Non-pigmented ciliary epithelial cell (primary cell): ENCODE measurements at places on chromosomes 7 and 10.

GRCh38 chr7:22842973-22843372 lies 20.3 kb upstream of the TOMM7 start:
- DNase-seq, result no peak

GRCh38 chr10:84087202-84087601 lies 52.1 kb upstream of the GHITM start:
- no peak for DNase-seq

- no peak for DNase-seq
Observed at GRCh38 chr7:112125250-112125649, 80.9 kb downstream of the DOCK4 start.

GRCh38 chr10:69742356-69742695 lies 59.4 kb upstream of the COL13A1 start:
- no peak for DNase-seq

- DNase-seq, result no peak
Observed at GRCh38 chr10:131025333-131025732, 286.2 kb downstream of the TCERG1L start.

DNA sequence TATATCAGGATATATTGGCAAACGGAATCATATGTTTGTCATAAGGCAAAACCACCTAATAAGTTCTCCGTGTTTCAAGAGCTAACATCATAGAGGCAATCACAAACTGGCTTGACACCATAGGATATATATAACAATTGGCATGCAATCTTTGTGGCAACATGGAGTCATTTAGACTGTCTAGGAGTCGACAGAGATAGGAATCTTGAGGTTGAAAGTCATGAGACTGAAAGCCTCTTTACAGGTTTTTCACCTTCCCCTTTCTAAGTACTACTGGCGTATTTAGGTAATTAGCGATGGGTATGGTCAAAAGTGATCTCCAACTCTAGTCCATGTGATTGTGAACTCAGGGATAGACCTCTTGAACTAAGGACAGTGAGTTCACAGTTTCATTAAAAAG lies 63.7 kb downstream of the THSD7A start:
- DNase-seq, result no peak

- no peak for DNase-seq
Observed at GRCh38 chr7:8363407-8364015, 69.9 kb upstream of the NXPH1 start.

GRCh38 chr7:135769005-135769802 lies 20.6 kb upstream of the FAM180A start:
- DNase-seq, result no peak

DNA sequence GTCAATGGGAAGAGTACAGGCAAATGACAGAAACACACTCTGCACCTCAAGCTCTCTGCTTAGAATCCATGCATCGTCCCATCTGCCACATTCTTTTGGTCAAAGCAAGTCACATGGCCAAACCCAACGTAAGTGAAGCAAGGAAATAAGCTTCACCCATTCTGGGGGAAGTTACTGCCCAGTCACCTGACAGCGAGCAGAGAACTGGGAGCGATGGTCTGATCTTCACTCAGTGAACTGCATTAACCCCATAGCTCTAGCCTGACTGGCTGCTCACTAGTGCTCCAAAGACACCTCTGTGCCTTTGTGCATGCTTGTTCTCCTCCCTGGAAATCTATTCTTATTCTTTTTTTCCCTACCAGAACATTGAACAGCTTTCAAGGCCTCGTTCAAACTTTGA lies 89.9 kb downstream of the APBB1IP start:
- no peak for DNase-seq

GRCh38 chr7:51261117-51261835 lies 55.3 kb downstream of the COBL start:
- DNase-seq, result no peak

- DNase-seq, result no peak
Observed at GRCh38 chr7:117101026-117101425, 147.7 kb downstream of the ST7 start.

GRCh38 chr10:75643944-75644692 lies 212.7 kb downstream of the LRMDA start:
- no peak for DNase-seq

DNA sequence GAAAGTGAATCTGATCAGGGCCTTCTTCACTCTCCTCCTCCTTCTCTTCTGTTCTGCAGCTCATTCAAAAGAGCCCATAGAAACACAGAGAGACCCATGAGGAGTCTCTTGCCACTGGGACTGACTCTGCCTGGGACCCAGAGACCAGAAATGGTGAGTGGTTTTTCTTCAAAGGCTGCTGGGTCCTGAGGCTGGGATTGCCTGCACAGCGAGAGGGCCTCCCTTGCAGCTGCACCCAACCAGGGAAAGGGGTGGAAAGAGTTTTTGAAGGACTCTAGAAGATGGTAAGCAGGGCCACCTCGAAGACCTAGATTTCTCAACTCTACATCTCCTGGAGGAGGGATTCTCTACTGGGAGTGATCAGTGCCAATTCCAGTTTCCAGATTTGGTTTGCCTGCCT lies 15.5 kb upstream of the HOXA13 start:
- no peak for DNase-seq

DNA sequence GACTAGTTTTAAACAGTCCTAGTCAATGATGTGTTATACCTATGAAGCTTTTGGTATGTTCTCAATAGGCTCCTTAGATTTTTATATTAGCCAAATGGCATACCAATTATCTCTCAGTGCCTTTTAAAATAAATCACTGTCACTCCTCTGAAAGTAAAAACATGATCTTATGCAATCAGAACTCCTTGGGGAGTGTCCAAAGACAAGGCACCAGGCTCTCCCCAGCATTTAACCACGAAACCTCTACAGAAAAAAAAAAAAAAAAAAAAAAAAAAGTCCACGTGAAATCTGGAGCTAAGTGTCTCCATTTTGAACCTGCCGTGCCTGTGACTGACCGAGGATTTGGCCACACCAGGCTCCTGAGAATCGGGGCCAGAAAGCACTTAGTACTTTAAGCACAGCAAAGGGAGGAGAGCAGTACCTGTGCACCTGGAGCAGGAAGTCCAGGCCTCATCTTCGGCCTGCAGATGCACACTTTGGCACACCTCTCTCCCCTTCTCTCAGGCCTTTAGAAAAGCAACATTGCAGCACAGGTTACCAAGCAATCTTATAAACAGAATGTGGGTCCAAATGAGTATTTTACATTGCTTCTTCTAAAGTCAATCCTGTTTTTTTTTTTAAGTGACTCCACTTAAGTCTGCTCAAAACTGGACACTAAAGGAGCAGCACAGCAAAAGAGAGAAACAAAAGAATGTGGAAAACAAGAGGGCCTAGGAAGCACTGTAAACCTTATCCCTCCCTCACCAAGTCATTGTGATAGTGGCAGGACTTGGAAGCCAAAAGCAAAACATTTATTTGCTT lies 1.5 kb downstream of the FAM13C start:
- DNase-seq, result no peak

DNA sequence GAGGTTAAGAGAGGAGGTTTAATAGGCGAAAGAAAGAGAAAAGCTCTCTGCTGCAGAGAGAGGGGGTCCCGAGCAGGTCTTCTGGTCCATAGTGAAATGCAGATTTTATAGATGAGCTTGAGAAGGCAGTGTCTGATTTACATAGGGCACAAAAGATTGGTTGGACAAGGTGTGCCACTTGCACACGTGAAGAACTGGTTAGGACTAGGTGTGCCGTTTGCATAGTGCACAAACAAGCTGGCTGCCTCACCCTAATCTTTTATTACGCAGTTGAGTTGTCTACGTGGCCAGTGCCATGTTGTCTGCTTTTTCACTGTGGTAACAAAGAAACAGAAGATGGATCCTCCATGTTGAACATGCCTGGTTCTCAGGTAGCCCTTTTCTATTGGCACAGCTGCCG lies 82.6 kb downstream of the AMPH start:
- DNase-seq, result no peak

DNA sequence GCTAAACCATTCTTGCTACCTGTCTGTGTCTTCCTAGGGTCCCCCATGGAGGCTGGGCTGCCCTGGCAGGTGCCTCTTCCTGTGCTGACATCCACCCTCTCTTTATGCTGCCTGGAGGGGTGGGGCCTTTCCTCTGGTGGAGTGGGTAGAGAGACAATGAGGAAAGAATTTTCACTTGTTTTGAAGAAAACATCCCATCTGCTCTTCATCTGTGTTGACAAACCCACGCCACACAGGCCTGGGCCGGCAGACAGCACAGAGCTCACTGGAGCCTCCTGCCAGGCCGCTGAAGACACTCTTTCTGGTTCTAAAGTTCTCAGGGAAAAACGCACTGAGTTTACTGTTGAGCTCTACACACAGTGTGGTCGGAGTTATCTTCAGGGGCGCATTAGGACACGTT lies 328.2 kb downstream of the GLRX3 start:
- no peak for DNase-seq

DNA sequence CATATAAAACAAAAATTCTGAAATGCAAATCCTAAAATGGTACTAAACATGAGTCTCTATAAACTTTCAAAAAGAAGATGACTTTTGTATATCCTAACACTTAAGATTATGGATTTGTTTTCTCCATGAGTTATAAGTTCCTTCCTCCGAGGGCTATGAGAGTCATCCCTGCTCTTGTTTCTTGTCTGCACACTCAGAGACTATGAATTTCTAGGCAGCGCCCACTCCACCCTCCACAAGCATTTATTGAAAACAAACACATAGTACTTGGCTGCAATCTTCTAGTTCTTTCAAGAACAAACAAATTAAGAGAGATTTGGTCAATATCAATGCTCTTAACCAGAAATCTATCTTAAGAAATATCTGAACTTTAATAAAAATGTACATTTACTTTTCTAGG lies 211.7 kb downstream of the DKK1 start:
- DNase-seq, result no peak

DNA sequence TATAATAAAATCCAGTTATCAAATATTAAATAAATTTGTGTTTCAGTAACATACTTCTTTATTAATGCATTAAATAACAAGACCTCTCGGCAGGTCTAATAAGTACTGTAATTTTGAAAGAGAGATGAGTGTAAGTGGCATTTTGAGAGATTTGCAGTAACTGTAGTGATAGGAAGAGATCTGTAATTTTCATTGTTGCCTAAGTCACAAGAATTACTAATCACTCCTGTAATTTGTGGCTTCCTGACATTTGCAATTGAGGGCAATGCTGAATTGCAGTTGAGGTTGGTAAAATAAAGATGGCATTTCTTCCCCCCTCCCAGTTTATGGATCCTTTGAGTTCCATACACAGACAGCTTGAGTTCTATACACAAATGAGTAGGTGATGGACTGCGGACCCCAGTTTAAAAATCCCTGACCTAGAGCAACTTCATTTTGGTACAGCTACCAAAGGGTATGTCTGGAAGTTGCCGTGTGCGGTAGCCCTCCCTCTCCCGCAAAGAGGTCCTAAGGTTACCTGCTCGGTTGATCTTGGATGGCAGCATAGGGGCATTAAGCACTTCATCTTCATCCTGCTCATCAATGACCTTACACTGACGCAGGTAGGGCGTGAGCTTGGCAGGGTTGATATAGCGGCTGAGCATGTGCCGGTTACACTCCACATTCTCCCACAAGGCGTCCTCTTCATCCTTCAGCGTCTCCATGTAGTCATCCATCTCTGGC lies 96.4 kb downstream of the CARD11 start:
- no peak for DNase-seq
